ENCODE measurements at places on chromosomes 11 and 22. TPM values are rescaled to one million over a fixed set of nuclear protein-coding genes. Genes with fewer than 3 reads are reported as not detected.
A peak's percentile ranks its signal among the peaks of the same experiment; 100 is the strongest.

Gene KRTAP5-8
- not detected for total RNA-seq

Gene CDPF1
- 21.3 TPM for total RNA-seq

GRCh38 chr11:20355221-20356219, 8.0 kb upstream of the HTATIP2 start:
- peak; percentile 43 for DNase-seq

DNA sequence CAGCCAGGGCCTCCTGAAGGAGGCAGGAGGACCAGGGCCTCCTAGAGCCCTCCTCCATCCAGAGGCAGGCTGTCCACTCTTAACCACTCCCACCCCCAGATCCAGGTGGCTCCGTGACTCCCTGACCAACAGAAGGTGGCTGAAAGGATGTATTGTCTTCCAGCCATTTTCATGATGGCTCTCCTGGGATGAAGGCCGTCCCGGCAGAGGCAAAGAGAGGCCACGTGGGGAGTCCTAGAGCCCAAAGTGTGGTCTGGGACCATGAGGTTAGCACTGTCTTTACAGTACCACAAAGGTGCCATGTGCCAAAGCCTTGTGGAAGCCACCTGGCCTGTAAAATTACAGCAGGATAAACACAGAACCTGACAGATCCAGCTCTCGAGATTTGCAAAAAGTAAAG, 42.3 kb downstream of the DUSP8 start:
- no peak for DNase-seq

DNA sequence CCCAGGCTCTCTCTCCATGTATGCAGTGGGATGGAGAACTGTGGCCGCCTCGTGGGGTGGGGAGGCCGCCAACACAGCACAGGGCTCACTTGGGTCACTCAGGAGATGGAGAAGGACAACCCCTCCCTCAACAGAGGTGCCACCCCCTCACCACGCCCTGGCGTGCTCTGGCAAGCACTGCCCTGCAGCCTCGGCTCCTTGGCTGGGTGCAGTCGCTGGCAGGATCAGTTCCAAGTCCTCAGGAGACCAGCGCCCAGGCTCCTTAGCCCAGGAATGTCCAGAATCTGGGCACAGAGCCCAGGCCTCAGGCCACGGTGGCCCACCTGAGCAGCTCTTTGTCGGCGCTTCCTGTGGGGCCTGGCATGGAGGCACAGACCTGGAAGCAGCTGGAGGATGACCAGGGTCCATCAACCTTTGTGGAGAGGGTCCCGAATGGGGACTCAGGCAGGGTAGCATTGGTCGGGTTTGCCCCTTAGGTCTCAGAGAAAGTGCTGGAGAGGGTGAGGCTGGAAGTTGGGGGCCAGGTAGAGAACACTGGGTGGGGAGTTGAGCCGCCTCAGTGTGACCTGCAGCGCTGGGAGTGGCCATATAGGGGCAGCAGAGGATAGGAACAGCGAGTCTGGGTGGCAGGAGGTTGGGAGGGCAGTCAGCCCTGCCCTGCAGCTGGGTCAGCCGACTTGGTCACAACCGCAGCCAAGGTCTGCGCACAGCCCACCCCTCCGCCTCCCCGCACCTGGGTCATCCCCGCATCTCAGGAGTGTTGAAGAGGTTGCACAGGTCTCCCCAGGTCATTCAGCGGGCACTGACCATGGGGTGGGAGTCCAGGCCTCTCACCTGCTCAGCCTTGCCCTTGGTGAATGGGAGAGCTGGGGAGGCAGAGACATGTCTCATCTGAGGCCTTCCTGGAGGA, 8.2 kb downstream of the SUSD2 start:
- peak; percentile 58 for DNase-seq

DNA sequence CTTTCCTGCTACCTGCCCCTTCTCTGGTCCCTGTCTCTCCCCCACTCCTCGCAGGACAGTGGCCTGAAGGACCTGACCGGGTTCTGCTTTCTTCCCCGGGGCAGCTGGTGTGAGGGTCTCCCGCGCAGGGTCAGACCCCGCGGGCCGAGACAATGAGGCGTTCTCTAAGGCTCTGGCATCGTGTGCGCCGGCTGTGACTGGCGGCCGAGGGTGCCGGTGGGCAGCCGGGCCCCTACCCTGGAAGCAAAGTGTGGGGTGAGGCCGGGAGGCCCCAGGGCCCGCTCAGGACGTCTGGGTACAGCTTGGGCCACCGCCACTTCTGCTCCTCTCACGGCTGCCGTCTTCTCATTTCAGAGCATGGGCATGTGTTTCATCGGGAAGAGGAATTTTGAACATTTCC, 16.3 kb downstream of the TRMU start:
- no peak for DNase-seq

All from LHCN-M2 (cell line).